Activated T-cell treated with anti-CD3 and anti-CD28 coated beads, Interleukin-2, amount 50 U/mL, for 72 hours (primary cell): ENCODE measurements at places on chromosomes 7 and 10. TPM values are rescaled to one million over a fixed set of nuclear protein-coding genes. Genes with fewer than 3 reads are reported as not detected.

DNA sequence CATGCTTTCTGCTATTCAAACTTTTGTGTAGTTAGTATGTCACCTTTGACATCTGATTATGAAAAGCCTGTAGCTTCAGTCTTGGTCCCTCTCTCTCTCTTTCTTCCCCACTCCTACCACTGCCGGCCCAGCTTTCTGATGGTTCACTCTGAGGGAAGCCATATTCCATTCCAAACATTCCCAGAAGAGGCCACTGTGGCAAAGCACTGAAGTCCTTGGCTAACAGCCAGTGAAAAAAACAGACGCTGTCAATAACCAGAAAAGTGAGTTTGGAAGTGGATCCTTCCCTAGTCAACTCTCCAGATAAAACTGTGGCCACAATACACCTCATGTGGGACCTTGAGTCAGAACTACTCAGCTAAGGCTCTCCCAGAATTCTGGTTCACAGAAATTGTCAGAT lies 950.7 kb upstream of the PHF14 start:
- no peak overlapping the region for H3K4me3 ChIP-seq
- no peak for DNase-seq
- no peaks in the 10 kb centered on the region for H3K4me1 ChIP-seq
- H3K36me3 ChIP-seq, result no peaks in the 10 kb centered on the region

DNA sequence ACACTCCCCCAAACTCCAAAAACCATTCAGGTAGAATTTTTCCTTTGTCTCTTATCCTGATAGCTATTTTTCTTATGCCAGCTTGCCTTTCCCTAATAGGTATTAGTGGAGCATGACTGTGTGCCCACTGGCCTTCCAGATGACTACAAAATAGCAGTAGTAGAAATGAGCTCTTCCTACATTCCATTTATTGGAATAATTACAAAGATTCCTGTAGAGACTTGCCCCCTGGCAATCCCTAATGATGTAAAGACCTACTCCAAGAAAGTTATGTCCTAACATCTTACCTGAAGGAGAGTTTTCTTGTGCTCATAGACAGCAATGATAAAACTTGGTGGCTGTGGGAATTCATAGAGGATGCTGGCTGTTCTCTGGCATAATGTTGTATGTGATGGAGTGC lies 501.8 kb downstream of the GATA3 start:
- H3K36me3 ChIP-seq, result no peaks in the 10 kb centered on the region
- H3K27me3 ChIP-seq, result peaks cover 12% of the 10 kb centered on the region
- H3K27ac ChIP-seq, result no peak overlapping the region
- H3K4me3 ChIP-seq, result no peak overlapping the region
- DNase-seq, result no peak
- H3K4me1 ChIP-seq, result no peaks in the 10 kb centered on the region

GRCh38 chr10:6476989-6477388 lies 103.1 kb downstream of the PRKCQ start:
- peaks cover 61% of the 10 kb centered on the region for H3K4me1 ChIP-seq
- no peak overlapping the region for H3K27ac ChIP-seq
- DNase-seq, result no peak
- H3K36me3 ChIP-seq, result peaks cover 35% of the 10 kb centered on the region

DNA sequence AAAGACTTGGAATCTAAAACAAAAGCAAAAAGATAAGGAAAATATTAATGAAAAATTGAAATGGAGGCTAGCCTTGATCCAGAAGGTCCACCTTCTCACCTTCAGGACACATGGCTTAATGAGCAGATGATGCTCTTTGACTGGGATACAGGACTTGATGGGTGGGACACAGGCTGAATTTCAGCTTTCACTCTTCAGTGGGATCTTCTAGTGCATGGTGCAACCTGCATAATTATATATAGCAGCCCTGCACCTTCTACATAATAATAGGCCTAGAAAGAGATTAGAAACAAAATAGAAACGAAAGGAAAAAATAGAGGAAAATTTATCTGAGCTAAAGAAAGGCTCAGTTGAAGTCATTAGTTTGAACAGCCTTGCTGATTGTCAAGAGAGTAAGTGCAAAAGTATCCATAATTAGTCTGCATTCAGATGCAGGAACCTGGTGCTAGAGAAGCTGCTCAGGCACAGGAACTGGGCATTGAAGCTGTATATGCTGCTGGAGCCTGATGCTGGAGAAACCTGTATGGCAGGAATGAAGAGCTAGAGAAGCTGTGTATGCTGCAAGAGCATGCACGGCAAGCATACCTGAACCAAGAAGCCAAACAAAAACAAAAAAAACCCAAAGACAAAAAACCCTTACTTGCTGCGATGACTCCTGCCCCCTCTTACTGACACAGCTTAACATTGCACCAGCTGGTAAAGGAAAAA lies 19.4 kb downstream of the MKLN1 start:
- H3K4me3 ChIP-seq, result no peak overlapping the region
- H3K27ac ChIP-seq, result no peak overlapping the region
- H3K27me3 ChIP-seq, result no peaks in the 10 kb centered on the region
- no peaks in the 10 kb centered on the region for H3K36me3 ChIP-seq
- DNase-seq, result no peak
- H3K4me1 ChIP-seq, result peaks cover 43% of the 10 kb centered on the region

- no peak overlapping the region for H3K27ac ChIP-seq
- H3K27me3 ChIP-seq, result no peaks in the 10 kb centered on the region
- DNase-seq, result no peak
- H3K4me1 ChIP-seq, result peaks cover 11% of the 10 kb centered on the region
- no peaks in the 10 kb centered on the region for H3K36me3 ChIP-seq
- H3K4me3 ChIP-seq, result peak overlapping the region; percentile 43
These were observed 131.8 kb upstream of the PALS2 start for GRCh38 chr7:24441314-24442027.

GRCh38 chr7:100629117-100629716 lies 12.1 kb downstream of the TFR2 start:
- H3K27ac ChIP-seq, result no peak overlapping the region
- DNase-seq, result peak; percentile 52
- H3K4me3 ChIP-seq, result no peak overlapping the region
- H3K36me3 ChIP-seq, result no peaks in the 10 kb centered on the region

DNA sequence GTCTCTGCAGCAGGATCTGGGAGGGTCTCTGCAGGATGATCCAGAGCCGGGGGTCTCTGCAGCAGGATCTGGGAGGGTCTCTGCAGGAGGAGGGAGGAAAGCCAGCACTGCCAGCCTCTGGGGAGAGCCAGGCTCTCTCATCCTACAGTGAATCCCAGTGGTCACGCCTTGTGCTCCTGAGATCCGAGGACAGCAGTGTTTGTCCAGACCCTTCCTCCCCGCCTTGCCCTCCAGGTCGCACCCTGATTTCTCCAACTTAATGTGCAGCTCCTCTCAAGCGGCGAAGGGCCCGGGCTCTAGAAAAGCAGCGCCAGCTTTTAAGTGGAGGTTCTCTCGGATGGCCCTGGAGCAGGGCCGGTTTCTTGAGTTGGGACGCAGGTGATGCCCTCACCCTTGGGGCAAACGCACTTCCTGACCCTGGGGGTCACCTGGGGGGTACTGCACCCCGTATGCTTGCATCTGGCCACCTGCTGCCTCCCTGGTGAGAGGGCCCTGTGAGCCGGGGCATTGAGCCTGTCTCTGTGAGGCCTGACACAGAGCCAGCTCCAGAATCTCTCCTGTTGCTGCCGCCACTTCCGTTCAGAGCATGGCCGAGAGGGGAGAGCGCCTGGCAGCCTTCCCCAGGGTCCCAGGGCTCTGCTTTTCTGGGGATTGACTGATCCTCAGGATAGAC lies 111.6 kb downstream of the ACTR3B start:
- no peaks in the 10 kb centered on the region for H3K4me1 ChIP-seq
- peaks cover 1% of the 10 kb centered on the region for H3K36me3 ChIP-seq
- no peak overlapping the region for H3K27ac ChIP-seq
- no peak for DNase-seq
- H3K27me3 ChIP-seq, result no peaks in the 10 kb centered on the region

GRCh38 chr10:64288404-64288803 lies 767.2 kb downstream of the REEP3 start:
- H3K4me1 ChIP-seq, result no peaks in the 10 kb centered on the region
- H3K4me3 ChIP-seq, result no peak overlapping the region
- no peaks in the 10 kb centered on the region for H3K27me3 ChIP-seq
- H3K36me3 ChIP-seq, result no peaks in the 10 kb centered on the region
- no peak for DNase-seq

GRCh38 chr7:145848691-145849090 lies 267.9 kb upstream of the CNTNAP2 start:
- no peaks in the 10 kb centered on the region for H3K27me3 ChIP-seq
- no peak overlapping the region for H3K4me3 ChIP-seq
- no peak overlapping the region for H3K27ac ChIP-seq
- no peaks in the 10 kb centered on the region for H3K4me1 ChIP-seq
- no peak for DNase-seq

DNA sequence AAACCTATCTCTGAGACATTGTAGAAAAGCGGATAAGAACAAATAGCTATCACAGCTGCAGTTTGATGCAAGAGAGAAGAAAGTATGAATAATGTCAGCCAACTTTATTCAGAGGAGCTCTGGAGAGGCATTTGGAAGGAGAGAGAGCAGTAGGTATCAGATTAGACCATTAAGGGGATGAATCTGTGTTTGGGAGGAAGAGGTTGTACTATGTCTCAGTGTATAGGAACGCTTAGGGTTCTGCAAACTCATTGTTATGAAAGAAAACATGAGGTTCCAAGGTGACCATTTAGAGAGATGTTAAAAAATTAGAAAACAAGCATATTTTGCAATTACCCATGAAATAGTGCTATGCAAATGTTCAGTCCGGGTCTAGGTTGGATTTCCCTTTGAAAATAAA lies 207.5 kb upstream of the GNAI1 start:
- H3K27me3 ChIP-seq, result no peaks in the 10 kb centered on the region
- no peak overlapping the region for H3K27ac ChIP-seq
- H3K36me3 ChIP-seq, result no peaks in the 10 kb centered on the region

DNA sequence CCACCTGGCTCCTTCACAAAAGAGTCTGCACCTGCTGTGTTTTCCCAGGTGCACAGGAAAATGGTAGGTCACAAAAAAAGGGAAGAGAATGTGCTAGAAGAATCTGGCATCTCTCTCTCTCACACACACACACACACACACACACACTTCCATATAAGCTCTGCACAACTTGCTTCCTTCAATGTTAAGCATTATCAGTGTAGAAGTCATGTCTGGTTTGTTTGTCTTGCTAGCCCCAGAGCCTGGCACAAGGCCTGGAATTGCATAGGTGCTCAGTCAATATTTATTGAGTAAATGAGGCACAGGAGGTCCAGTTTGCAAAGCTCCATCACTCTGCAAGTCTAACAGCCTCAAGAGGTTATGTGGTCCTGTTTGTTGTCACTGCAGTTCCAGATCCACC lies 867.3 kb upstream of the AUTS2 start:
- no peaks in the 10 kb centered on the region for H3K27me3 ChIP-seq
- H3K4me1 ChIP-seq, result no peaks in the 10 kb centered on the region
- no peak overlapping the region for H3K27ac ChIP-seq
- no peak for DNase-seq

- DNase-seq, result no peak
- H3K4me1 ChIP-seq, result no peaks in the 10 kb centered on the region
- no peak overlapping the region for H3K4me3 ChIP-seq
- no peak overlapping the region for H3K27ac ChIP-seq
- no peaks in the 10 kb centered on the region for H3K36me3 ChIP-seq
These were observed 691.0 kb upstream of the SORCS1 start for GRCh38 chr10:107855301-107856046.

DNA sequence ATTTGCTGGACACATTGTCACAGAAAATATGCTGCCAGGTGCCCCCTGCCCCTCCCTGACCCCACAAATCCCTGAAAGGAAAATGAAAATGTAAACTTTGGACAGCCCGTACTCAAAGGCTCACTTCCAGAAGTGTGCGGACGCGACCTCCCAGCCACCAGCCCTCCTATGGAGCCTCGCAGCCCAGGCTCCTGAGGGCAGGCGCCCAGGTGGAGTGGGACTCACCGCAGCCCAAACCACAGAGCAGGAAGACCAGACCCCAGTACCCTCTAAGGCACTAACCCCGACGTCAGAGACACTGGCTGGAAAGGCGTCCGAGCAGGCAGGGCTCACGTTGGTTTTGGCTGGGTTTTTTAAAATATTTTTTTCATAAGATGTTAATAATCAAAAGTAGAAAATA lies 57.3 kb downstream of the CSGALNACT2 start:
- no peak for DNase-seq
- no peak overlapping the region for H3K4me3 ChIP-seq
- peaks cover 4% of the 10 kb centered on the region for H3K4me1 ChIP-seq
- H3K36me3 ChIP-seq, result no peaks in the 10 kb centered on the region
- H3K27me3 ChIP-seq, result no peaks in the 10 kb centered on the region

- H3K4me3 ChIP-seq, result no peak overlapping the region
- no peaks in the 10 kb centered on the region for H3K36me3 ChIP-seq
- no peak overlapping the region for H3K27ac ChIP-seq
- DNase-seq, result no peak
- peaks cover 22% of the 10 kb centered on the region for H3K4me1 ChIP-seq
These were observed 167.2 kb downstream of the MAD1L1 start for GRCh38 chr7:2065528-2065927.

Gene BTBD16
- not detected for total RNA-seq

Gene POMZP3
- total RNA-seq, result 11.0 TPM

Gene MBL2
- total RNA-seq, result not detected

Gene SPOCK2
- 253 TPM for total RNA-seq

Gene BCAP29
- total RNA-seq, result 37.8 TPM

Gene PTPRE
- 31.3 TPM for total RNA-seq

Gene MAGI2
- 0.31 TPM for total RNA-seq
